ENCODE measurements at places on chromosomes 7 and 10. TPM values are rescaled to one million over a fixed set of nuclear protein-coding genes. Genes with fewer than 3 reads are reported as not detected.

The FAM25G gene
- total RNA-seq: not detected

The NUTM2A gene
- under 0.01 TPM for total RNA-seq

The MYH16 gene
- total RNA-seq: not detected

The INTS15 gene
- total RNA-seq: 16.4 TPM

The CHAT gene
- total RNA-seq: not detected

The FMC1 gene
- 13.4 TPM for total RNA-seq

The ARMH3 gene
- total RNA-seq: 7.7 TPM

The TAS2R3 gene
- total RNA-seq: 1.3 TPM

The THSD7A gene
- 1.6 TPM for total RNA-seq

The RBP4 gene
- not detected for total RNA-seq

The ATP6V0A4 gene
- total RNA-seq: under 0.01 TPM

The NXPH1 gene
- not detected for total RNA-seq

Data from fibroblast of villous mesenchyme (primary cell).